ENCODE measurements at places on chromosomes 4 and X.

GRCh38 chr4:26074712-26075430 lies 160.9 kb downstream of the SMIM20 start:
- no peak for DNase-seq

- DNase-seq = no peak
Measured at GRCh38 chr4:107452717-107453630, 267.1 kb downstream of the PAPSS1 start.

GRCh38 chr4:173269280-173269679 lies 64.9 kb downstream of the HMGB2 start:
- no peak for DNase-seq

- DNase-seq = no peak
Measured at GRCh38 chr4:14912426-14912825, 89.9 kb upstream of the CPEB2 start.

DNA sequence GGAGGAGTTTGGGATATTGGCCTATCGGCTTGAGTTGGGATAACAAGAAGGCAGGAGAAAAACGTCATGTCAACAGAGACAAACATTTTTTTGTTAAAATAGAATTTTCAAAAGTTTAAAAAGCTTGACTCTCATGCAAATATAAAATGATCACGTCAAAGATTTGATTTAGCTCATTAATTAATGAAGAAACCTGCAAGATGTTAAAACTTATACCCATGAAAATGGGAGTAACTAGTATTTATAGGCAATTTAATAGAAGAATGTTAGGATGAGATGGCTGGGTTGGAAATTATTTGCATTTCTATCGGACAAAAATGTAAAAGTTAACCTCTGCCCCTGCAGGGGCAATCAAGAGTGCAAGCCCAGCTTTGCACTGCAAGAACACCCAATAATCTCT lies 184.6 kb upstream of the BCOR start:
- no peak for DNase-seq

- no peak for DNase-seq
Measured at GRCh38 chrX:52341493-52341892, 27.3 kb upstream of the XAGE2 start.

DNA sequence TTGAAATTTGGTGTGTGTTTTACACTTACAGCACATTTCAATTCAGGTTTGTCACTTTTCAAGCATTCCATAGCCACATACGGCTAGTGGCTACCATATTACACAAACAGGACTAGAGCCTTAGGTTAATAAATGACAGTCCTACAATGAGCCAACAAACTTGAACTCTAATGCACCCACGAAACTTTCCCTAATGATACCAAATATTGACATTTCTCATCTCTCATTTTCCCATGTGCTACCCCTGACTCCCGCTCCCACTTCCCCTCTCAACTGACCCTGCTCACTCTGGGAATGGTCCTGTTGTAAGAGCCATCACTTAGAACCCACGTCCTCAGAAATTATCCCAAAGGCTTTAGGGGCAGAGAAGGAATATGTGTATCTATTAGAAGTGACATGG lies 4.9 kb upstream of the TLR10 start:
- no peak for DNase-seq

DNA sequence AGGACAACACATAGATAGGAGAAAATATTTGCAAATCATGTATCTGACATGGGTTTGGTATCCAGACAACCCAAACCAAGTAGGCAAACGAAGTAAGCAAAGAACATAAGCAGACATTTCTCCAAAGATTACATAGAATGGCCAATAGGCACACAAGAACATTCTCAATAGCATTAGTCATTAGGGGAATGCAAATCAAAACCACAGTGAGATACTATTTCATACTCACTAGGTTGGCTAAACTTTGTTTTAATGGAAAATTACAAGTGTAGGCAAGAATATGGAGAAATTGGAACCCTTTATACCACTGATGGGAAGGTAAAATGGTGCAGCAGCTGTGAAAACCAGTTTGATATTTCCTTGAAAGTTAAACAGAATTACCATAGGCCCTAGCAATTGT lies 74.7 kb downstream of the CHRNA9 start:
- DNase-seq = no peak

DNA sequence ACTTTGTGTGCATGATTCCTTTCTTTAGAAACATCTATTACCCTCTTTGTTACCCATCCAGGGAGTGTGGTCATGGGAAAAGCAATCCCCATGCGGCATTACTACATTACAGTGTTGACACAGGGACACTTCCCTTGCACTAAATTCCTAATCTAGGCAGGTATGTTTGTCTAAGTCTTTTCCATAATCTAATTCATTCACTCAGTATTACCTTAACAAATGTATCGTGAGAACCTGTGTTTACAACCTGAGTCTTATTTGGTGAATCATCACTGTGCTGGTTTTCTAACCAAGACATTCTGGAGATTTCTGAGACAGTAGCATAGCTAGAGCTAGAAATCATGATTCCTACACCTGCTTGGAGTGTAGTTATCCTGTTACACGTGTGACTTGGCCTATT lies 326.8 kb downstream of the BMPR1B start:
- DNase-seq = no peak

- DNase-seq = no peak
Measured at GRCh38 chrX:4674028-4674782, 960.8 kb upstream of the PRKX start.

GRCh38 chr4:75630937-75631329 lies 605 bp upstream of the CDKL2 start:
- no peak for DNase-seq

- DNase-seq = no peak
Measured at GRCh38 chr4:19540859-19541540, 710.7 kb upstream of the SLIT2 start.

DNA sequence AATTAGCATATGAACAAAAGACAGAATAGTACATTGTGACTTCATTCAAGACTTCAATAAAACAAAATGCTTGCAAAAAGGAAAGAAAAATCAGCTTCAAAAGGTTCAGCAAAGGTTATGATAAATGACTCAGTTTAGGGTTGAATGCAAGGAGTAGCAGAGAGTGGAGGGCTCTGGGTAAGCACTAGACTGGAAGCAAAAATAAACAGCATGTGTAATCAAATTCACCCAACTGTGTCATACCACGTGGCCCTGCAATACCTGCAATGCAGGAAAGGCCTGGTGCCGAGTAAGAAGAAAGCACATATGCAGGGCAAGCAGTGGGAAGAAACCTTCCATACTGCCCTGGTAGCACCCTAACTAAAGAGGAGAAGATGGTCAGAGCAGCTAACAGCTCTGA lies 88.7 kb downstream of the ATP11C start:
- DNase-seq = no peak

- no peak for DNase-seq
Measured at GRCh38 chrX:12898073-12898472, 8.3 kb upstream of the TLR8 start.

GRCh38 chr4:188147776-188148175 lies 8.5 kb downstream of the TRIML1 start:
- DNase-seq = no peak

DNA sequence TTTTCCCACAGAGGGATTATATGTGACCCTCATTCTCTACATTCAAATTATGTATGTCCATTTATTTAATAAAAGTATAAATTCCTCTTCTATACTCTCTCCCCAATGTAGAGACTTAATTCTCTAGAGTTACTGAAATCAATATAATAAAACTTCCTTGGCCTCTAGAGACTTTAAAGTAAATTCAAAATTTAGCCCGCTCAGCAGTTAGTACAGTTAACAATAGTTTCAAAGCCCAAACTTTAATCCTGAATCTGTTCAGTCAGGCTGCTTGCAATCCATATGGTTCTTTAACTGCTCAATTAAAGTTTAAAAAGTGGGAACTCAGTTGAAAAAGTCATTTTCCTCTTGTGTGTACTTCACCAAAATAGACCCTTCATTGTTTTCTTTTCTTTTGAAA lies 2558.4 kb downstream of the ARAP2 start:
- no peak for DNase-seq

DNA sequence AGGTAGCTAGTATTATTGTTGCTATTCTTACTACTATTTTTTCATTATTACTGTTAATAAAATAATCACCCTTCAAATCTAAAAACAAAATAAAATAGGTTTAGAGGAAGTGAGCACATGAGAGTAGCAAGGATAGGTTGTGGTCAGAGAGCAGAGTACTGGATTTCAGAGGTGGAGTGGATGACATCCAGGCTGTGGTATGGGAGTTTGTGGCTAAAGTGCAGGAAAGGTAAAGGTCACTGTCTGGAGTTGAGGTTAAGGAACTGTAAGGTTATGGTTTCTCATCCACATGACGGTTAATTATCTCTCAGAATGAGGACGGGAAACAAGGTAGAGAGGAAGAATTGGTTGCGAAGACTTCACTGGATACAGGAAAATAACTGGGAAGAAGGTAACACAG lies 27.7 kb downstream of the STEEP1 start:
- DNase-seq = no peak

DNA sequence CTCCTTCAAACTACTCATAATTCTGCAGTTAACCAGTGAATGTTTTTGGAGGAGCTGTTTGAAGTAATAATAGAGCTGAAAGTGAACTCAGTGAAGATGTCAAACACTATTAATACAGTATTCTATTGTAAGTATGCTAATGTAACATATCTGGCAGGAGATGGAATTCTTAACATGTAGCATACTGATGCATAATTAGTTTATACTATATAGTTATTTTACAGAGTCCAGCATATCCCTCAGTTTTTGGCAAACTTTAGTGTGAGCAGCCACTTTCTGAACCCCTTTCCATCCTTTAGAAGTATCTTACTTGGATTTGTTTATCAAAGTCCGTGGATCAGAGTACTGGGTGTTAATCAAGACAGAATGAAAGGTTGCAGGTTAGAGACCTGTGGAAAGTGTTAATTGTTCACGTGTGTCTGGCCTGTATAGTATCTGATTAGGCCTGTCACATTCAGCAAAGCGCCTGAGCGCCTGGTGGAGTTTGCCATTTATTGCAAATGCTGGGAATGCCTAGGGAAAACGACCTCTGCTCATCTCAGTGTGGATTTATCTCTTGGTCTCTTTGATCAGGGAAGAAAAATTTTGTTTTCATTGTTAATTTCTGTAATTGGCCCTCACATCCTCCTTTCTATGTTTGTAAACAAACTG lies 251.7 kb upstream of the MAD2L1 start:
- no peak for DNase-seq

DNA sequence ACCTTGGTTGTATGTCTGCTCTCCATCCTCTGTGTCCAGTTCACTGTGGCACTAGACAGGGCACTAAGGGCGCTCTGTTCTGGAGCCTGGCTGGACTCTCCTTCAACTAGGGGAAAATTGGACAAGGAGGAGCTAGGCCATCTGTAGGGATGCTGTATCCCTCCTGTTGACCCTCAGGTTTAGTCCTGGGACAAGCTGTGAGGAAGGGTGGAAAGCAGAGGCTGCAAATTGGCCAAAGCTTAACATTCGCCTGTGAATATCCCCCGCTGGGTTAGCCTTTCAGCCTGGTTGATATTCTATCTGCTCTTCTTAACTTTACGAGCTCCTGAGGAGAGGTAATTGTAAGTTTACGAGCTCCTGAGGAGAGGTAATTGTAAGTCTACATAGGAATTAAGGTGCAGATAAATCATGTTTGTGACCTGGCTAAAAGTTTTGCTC lies 64.4 kb upstream of the ENPEP start:
- DNase-seq = no peak

DNA sequence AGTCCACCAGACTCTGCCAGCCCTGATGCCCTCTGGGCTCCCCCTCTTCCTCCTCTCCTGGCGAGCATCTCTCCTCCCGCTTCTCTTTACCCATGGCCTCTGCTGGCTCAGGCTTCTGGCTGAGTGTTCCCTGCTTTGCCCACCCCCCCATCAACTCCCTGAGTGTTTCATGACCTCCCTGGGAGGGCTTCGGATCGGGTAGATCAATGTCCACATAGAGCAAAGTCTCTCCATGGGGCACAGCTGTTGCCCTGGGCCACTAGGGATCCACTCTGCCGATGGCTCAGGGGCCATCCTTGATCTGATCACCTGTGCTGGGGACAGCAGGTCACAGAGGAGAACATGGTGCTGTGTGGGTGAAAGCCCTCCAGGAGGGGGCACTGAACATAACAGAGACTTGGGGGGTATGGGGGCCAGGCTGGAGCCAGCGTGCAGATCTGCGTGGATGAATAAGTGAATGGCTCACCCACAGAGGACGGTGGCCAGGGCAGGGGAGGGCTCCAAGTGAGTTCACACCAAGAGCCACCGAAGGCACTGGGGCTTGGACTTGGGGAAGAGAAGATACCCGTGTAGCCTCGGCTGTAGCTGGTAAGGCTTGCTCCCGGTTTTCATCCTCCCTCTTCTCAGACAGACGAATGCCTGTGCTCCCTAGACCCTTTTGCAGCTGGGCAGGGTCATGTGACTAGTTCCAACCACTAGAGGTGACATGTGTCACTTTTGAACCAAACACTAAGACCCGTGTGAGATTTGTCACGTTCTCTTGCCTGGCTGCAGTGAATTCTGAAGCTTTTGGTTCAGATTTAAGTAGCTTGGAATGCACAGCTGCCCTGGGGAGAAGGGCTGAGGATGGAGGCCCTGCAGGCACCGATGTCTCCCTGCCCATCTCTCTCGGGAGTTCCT lies 23.2 kb upstream of the AFAP1 start:
- no peak for DNase-seq

GRCh38 chr4:132619968-132620367 lies 529.1 kb upstream of the PCDH10 start:
- no peak for DNase-seq

- DNase-seq = peak; percentile 98
Measured at GRCh38 chr4:8158710-8159536, at the start of gene ABLIM2. Gene ABLIM2, minus strand, starts transcription at chr4:8158813. Its CDS starts 124 bp downstream, at chr4:8158689.

GRCh38 chrX:13837290-13837745 lies 20.4 kb upstream of the GPM6B start:
- DNase-seq = no peak

DNA sequence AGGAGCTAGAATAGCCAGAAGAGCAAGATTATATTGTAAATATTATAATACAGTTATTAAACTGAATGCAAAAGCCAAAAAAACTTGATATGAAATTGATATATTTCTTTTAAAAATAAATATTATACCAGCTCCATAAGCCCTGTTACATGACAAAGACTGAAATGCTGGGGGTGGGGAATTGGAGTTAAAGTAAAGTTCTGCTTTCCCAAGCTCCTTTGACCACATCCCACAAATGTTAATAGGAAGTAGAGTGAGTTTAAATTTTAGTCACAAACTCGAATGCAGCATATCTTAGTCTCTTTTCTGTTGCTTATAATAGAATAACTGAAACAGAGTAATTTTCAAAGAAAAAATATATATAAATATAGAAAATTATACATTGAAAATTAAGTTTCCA lies 46.9 kb upstream of the NFKB1 start:
- DNase-seq = no peak

DNA sequence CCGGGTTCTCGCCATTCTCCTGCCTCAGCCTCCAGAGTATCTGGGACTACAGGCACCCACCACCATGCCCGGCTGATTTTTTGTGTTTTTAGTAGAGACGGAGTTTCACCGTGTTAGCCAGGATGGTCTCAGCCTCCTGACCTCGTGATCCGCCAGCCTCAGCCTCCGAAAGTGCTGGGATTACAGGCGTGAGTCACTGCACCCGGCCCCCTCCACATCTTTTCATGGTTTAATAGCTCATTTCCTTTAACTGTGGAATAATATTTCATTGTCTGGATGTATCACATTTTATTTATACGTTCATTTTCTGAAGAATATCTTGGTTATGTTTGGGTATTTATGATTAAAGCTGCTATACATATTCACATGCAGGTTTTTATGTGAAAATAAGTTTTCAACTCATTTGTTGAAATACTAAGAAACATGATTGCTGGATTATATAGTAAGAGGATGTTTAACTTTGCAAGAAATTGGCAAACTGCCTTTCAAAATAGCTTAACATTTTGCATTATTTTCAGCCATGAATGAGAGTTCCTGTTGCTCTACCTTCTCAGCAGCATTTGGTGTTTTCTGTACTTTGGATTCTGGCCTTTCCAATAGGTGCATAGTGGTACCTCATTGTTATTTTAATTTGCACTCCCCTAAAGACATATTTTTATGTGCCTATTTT lies 591.9 kb downstream of the TECRL start:
- DNase-seq = no peak

Measured in stimulated activated CD8-positive, alpha-beta memory T cell treated with anti-CD3 and anti-CD28 coated beads, Interleukin-15, amount 100 ng/mL, for 24 hours (primary cell).